ENCODE measurements at places on chromosomes 12 and 14.

DNA sequence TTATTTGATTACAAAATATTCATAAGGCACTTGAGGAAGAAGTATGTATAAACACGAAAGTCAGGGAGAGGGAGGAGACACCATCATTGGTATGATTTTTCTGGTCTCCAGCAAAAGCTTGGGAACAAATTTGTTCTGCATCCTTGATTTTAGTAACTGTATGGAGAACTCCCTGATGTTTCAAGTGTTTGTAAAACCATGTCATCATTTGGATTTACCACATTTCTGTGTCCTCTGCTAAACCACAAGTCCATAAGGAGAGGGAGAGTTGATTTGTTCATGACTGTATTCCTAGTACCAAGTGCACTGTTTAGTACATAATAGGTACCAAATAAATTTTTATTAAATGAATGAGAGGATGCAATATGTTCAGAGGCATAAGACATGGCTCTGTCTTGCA lies 181.1 kb downstream of the BTG1 start:
- no peak for DNase-seq

DNA sequence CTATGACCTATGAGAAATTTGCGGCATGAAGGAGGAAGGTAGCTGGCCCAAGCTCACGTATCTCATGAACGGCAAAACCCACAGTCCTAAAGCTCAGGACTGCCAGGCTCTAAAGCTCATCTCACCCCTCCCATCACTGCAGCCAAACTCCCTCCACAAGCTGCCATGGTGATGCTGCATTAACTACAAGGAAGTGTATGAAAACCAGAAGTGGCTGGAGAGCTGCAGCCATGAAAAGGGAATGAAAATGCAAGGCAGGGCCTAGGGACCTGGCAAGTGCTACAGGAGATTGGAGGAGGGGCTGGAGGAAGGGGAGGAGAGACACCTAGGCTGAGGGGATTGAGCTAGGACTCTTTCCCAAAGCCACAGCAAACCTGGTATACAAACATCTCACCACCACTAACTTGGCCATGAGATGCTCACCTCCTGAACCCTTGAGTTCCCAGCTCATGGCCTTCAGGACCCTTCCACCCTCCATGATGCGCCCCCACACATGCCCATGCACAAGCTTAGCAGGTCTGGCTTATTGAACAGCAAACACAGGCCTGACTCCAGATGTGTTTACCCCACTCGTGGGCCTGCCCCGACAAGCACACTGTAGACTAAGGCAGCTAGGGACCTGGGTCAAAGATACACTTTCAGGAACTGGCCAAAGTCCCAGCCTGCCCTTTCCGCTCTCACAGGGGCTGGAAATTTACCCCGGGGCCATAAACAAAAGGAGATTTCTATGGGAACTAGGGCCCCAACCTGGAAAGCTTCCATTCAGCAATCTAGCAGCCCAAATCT lies 42.0 kb downstream of the LTBP2 start:
- no peak for DNase-seq

DNA sequence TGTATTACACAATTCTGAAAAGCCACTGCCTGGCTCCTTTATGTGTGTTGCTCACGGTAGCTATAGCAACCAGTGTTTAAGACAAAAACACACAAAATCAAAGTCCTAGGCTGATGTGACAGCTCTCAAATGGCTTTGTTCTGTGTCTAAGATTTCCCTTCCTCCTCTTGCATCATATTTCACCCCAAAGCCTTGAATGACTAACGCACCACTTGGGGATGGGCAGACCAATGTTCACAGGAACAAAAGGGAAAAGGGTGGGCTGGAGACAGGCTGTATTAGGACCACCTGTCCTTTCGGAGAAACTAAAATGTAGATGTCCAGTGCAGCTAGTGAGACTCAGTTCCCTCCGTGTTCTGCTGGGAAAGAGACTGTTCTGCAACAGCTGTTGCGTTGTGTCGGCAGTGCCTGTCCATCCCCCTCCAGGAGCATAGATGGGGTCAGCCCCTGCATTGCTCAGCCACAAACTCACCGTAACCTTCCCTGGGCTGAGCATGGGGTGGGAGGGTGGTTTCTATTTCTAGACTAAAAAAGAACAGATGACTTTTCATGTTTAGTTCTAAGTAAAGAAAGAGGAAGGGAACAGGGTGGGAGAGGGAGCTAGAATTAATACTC lies 26.8 kb upstream of the DAAM1 start:
- DNase-seq, result no peak

DNA sequence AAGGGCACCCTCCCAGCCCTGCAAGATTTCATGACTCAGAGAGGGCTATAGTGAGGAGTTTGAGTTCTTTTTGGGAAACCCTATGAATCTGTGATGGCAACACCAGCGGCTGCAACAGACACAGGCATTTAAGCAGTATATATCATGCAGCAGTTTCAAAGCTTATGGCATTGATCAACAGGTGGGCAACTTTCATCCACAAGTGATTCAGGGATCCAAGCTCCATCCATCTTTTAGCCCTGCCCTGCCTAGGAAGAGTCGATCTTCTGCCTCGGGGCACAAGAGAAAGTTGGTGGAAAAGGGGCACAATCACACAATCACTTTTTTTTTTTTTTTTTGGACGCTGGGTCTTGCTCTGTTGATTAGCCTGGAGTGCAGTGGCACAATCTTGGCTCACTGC lies 8.3 kb upstream of the FAM222A start:
- no peak for DNase-seq

GRCh38 chr14:35277179-35277578 lies 15.0 kb upstream of the PSMA6 start:
- DNase-seq, result no peak

GRCh38 chr14:33682760-33683159 lies 268.1 kb downstream of the EGLN3 start:
- DNase-seq, result no peak

DNA sequence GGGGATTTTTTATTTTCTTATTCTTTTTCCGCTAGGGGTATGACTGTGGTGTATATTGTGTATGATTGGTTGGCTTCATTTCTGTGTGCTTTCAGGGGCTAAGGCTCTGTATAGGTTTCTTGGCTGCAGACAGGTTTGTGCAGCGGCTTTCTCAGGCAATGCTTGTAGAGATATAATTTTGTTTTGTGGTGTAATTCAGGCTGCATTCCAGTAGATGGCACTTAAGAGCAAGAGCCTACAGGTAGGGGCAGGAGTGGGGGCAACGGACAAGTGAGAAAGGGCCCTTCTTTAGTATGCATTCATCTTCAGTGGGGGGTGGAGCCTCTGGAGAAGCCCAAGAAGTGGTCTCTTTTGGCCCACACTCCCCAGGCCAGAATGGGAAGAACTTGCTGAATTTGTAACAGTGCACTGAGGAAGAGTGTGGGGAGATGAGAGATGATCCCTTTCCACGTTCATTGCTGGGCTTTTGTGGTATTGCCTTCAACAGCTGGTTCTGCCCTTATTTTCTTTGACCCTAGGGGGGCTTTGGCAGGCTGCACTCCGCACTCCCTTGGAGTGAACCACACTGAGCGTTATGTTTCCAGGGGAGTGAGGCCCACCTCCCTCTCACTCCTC lies 78.6 kb downstream of the IFNG-AS1 start:
- DNase-seq, result no peak

- no peak for DNase-seq
These were observed 44.1 kb downstream of the TSPAN11 start for GRCh38 chr12:30970559-30971197.

GRCh38 chr14:68937471-68938270 lies 41.4 kb downstream of the ACTN1 start:
- DNase-seq, result no peak

DNA sequence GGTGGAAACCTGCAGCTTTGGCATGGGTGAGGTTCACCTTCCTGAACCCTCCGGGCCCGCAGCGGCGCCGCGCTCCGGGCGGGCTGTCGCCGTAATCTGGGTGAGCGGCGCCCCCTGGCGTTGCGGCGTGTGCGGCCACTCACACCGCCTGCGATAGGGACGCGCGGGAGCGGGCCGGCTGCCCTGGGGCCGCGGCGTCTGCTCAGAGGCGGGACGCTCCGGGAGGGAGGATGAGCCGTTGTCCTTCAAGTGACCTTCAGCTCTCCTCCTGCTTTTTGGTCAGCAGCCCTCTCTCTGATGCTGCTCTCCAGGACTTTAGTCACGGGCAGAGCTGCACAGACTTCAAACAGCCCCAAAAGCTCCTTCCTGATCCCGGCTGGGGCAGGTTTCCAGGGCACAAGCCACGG lies 211.7 kb upstream of the FKBP4 start:
- no peak for DNase-seq

DNA sequence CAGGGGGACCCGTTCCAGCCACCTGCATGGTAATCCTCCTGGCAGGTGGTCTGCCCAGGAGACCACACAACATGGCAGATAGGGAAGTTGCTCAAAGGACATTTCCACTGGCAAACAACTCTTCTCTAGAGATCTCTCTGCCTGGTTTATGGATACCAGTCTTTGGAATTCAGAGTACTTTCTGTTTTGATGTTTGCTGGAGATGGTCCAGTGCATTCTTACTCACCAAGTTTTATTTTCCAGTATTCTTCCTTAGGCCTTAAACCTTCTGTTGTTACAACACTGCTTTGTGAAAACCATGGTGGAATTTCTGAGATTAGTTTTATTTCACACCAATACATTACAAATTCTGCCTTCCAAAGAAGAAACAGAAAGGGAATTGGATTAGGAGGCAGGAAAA lies 428.3 kb downstream of the FUT8 start:
- DNase-seq, result no peak

DNA sequence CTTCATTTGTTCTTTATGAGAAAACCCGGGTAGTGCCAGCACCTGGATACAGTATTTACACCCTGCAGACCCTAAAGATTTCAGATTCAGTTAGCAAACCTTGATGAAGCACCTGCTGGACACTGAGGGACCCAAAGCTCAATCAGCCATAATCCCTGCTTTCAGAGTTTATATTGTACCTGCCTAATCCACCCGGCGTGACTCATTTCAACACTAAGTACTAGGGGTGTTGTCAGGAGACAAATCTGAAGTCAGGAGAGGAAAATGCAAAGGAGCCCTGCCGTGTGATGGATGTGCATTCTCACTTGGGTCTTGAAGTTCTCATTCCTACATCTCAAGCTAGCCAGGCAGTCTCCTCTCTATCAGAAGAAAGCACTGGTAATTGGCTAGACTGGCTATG lies 176.7 kb upstream of the BCL2L14 start:
- no peak for DNase-seq

- no peak for DNase-seq
These were observed 64.5 kb downstream of the FOXG1 start for GRCh38 chr14:28831126-28831525.

- DNase-seq, result no peak
These were observed 1413.2 kb downstream of the LRFN5 start for GRCh38 chr14:43019826-43020225.

DNA sequence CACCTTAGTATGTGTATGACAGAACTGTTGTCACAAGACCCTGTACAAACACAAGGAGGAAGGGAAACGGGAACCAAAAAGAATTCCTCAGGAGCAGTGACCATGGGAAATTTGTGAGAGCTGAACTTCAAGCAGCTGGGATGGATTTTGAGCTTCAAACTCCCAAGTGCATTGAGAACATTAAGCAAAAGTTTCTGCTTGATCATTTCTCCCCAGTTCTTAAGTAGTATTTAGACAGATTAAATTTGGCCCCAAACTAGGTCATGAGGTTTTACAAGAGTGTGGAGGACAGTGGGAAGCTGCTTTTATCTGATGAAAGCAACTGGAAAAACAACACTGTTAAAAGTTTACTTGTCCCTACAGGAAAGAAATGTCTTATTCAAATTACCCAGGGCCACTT lies 206.0 kb upstream of the DCN start:
- DNase-seq, result no peak

GRCh38 chr12:25089738-25090137 lies 105.2 kb downstream of the DNAI7 start:
- no peak for DNase-seq

DNA sequence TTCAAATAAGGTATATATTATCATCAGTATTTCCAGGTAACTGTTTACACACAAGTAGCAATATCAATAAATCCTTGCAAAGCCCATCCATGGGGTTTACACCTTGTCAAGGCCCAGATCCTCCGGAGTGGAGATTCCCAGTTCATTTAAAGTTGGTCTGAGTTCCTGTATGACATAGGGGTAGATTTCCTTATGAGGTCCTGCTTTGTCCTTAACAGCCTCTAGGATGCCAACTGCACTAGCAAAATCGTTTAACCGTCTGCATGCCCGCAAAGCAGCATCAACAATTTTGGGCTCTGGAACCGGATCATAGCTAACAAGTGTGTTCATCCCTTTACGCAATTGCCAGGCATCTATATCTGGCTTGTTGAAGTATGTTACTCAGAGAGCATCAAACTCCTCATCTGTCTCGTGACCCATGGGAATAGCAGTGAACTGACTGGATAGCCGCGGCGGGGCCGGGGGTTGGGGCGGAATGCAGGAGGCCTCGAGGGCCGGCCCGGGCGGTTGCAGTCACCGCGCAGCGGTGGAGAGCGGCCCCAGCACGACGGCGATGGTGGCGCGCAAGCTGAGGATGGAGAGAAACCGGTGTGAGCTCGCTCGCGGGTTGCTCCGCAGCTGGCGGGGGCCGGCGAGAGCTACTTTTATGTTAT lies 30.6 kb upstream of the FBXO34 start:
- no peak for DNase-seq

- no peak for DNase-seq
These were observed 55.6 kb upstream of the PTPRB start for GRCh38 chr12:70692681-70693288.

- no peak for DNase-seq
These were observed 229.1 kb upstream of the PELI2 start for GRCh38 chr14:55889124-55889523.

GRCh38 chr14:82854901-82855300 lies 1321.2 kb upstream of the SEL1L start:
- no peak for DNase-seq

DNA sequence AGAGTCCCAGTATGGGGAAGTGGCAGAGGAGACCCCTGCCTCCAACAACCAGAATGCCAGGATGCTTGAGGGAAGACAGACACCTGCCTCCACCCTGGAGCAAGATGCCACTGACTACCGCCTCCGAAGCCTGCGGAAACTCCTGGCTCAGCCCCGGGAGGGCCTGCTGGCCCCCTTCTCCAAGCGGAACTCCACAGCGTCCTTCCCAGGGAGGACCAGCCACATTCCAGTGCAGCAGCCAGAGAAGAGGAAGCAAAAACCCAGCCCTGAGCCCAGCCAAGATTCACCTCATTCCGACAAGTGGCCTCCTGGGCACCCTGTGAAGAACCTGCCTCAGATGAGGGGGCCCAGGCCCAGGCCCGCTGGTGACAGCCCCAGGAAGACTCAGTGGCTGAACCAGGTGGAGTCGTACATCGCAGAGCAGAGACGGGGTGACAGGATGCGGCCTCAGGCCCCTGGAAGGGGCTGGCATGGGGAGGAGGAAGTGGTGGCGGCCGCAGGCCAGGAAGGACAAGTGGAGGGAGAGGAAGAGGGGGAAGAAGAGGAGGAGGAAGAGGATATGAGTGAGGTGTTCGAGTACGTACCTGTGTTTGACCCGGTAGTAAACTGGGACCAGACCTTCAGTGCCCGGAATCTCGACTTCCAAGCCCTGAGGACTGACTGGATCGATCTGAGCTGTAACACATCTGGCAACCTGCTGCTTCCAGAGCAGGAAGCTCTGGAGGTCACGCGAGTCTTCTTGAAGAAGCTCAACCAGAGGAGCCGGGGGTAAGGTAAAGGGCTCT lies 93.7 kb downstream of the B4GALNT3 start:
- DNase-seq, result no peak
